ENCODE measurements at places on chromosomes 12 and 14.

DNA sequence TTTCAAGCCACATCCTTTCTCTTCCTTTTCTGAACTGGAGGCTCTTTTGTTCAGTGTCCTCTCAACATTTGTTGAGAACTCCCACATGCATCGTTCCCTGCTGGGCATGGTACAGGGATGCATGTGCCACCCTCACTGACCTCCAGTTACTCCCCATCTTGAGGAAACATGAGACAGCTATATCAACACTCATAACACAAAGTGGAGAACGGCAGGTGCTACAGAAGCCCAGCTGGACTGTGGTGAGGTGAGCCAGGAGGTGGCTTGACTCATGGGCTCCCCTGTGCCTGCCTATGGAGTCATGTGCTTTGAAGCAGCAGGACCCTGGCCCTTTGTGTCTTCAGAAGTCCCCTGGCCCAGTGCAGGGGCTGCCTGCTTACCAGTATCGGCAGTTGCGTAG, 9.7 kb downstream of the MYH6 start:
- no peak for DNase-seq

DNA sequence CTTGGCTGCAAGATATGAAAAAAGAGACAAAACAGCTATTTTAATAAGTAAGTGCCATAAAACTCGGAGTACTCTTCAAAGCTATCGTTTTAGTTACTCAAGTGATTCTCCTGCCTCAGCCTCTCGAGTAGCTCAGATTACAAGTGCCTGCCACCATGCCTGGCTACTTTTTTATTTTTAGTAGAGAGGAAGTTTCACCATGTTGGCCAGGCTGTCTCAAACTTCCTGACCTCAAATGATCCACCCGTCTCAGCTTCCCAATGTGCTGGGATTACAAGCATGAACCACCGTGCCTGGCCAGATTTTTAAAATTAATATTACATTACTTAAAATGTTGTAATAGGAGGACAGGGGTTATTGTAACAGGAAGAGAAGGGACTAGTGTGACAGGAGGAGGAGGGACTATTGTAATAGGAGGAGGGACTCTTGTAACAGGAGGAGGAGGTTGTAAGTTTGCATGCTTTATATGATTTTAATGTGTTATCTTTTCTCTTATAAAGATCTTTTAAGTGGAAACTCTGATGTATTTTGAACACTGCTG, 61.3 kb downstream of the KITLG start:
- no peak for DNase-seq

DNA sequence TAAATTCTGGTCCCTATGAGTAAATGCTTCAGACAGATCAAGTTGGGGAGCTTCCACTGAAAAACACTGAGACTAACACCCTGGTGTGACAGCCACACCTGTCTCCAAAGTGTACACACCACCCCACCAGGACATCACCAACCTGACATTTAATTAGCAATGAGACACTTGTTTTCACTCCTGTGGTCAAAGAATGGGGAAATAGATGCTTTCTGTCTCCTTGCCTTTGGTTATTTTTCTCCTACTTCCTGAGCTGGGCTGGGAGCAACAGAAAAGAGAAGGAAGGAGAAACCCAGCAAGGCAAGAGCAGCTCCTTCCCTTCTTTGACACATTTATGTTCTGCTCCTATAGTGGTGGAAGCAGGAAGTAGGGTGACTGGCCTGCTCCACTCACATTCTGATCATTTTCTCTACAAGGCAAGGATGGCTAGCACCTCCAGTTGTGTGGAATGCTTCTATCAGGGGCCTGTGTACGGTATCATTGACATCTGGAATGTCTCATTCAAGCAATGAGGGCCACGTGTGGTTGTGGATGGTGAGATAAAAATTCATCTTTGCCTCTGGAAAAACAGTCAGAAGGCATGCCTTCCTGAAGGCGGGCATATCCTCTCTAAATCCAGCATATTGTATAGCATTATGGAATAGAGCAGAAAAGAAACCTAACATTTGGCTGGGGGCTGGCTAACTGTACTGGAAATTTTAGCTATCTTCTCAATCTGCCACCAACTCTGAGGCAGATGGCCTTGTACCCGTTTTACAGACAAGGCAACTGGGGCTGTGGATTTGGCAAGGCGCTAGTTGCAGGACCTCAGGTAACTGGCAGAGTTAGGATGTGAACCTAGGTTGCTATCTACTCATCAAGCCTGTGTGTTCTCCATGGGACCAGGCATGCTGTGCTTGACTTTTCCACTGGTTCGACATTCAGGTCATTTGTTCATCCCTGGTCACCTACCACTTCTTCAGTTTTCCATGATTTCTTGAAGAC, 24.8 kb upstream of the LGALS3 start:
- no peak for DNase-seq

GRCh38 chr14:75968456-75968855, 13.3 kb downstream of the TGFB3 start:
- DNase-seq: no peak

DNA sequence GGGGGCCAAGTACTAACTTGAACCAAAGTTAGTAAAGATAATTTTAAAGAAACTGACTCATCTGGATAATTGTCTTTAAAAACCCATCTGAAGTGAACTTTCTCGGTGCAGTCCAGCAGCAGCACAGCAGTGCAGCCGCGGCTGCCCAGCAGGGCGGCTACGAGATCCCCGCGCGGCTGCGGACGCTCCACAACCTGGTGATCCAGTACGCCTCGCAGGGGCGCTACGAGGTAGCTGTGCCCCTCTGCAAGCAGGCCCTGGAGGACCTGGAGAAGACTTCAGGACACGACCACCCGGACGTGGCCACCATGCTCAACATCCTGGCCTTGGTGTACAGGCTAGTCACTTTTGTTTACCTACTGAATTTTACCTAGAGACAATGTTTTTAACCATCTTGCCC, 33.6 kb downstream of the KLC1 start:
- no peak for DNase-seq

DNA sequence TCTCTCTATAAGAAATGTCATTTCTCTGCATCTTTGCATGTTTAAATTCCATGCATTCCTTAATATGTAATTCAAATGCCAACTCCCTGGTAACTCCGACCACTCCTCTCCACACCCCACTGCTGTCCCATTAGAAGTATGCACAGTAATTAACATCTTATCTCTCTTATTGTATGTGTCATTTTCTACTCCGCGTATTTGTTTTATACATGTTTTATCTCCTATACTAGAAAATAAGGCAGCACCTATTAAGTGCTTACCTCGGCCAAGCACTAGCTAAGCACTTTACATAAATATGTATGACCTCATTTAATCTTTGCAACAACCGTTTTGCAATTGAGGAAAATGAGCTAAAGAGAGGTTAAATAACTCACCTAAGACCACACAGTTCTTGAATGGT, 469.8 kb downstream of the BCAT1 start:
- DNase-seq: no peak

All from activated CD4-positive, alpha-beta T cell treated with anti-CD3 and anti-CD28 coated beads, Interleukin-2, amount 50 U/mL, for 16 hours (primary cell).